AG20443 (cell line): ENCODE measurements at places on chromosomes 3 and 15.

DNA sequence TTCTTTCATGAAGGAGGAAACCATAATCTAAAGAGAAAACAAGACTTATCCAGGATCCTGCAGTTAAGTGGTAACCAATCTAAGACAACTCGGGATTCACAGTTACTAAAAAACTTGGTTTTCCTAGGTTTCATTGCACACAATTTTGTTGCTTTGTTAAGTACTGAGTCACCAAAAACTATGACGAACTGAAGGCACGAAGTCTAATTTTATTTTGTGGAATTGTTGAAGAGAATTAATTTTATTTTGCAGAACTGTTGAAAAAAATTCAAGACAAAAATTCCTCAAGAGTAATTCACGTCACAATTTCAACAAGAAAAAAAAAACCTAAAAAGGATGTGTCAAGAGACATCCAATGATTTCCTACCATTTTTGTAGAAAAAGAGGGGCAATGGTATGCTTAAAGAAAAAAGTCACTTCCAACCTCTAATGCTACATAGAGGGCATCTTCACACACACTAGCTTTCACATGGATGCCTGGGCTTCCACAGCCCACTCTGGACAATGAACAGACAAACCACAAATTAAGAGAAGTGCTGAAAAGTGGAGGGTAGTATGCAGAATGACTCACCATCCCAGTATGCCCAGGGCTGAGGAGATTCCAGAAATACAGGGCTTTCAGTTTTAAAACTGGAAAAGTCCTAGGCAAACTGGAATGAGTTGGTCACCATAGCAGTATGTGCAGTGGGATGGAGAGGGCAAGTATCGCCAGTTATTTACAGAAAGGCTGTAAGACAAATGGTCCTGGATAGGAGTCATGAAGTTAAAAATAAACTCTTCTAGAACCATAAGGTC, 29.2 kb downstream of the PLOD2 start:
- peak; percentile 77 for DNase-seq

DNA sequence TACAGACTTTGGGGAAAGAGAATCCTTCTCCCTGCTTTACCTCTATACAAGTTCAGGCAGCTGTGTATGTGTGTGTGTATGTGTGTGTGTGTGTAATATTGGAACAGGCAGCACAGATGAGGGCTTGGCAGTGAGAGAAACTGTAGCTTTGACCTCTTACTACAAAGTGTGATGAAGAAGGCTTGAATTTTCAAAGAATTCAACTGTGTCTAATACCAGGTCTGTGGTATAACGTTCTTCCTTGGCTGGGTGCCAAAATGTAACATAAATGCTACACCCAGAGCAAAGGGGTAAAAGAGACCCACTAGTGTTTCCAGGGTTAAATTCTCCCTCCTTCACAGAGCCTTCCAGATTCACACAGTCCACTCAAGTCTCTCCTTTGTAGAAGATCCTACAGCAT, 51.1 kb downstream of the CHST2 start:
- no peak for DNase-seq

GRCh38 chr15:57914350-57915055, 151.0 kb downstream of the ALDH1A2 start:
- no peak for DNase-seq

- peak; percentile 35 for DNase-seq
Measured at GRCh38 chr15:36075333-36075732, 504.1 kb upstream of the CDIN1 start.

DNA sequence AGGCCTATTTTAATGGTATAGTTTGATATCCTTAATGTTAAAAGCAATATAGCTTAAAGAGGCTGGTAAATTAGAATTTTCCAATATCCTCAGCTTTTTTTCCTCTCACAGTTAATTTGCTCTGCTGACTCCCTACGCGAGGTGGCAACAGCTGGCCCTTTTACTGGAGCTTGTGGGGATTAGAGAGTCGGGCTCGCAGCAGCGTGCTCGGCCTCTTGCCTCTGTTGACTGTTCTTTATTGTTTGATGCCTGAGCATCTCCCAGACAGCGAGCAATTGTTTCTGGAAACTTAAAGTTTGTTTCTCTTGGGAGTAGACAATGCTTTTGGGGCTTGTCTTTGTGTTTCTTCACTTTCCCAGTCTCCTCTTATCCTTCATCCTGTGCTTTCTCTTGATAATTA, 80.8 kb downstream of the OPA1 start:
- DNase-seq = no peak

- no peak for DNase-seq
Measured at GRCh38 chr3:76561494-76562236, 478.2 kb upstream of the ROBO2 start.

- DNase-seq = no peak
Measured at GRCh38 chr3:144036498-144036897, 64.9 kb downstream of the DIPK2A start.

DNA sequence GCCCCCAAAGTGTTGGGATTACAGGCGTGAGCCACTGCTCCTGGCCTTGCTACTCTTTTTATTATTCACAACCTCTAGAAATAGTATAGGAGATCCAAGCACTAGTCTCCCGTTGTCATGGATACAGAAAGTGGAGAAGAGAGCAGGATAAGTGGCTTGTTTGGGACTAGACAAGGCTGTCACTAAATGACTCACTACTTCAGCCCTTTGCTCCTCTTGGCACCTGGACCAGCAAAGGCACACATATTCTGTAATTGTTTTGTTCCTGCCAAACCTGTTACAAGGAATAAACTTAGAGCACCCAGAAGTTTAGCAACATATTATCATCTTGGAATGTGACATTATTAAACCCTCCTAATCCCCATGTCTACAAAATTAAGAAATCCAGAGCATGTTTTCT, 427.2 kb upstream of the THBS1 start:
- DNase-seq = peak; percentile 21

DNA sequence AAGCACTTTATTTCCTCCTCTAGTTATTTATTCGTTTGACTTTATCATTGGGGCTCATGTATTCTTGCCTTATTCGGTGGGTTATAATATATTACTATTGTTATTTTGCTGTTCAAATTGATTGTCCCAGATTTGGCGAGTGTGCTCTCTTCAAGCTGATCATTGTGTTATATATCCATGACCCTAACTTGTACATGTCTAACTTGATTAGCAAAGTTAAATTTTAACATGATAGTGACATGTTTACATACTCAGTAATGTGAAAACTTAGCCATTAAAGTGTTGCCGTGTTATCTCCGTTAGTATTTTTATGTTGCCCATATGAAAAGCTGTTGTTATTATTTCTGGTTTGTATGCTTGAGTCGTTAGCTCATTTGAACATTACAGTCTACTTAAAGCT, 327.9 kb downstream of the PTPRG start:
- no peak for DNase-seq

- DNase-seq = peak; percentile 43
Measured at GRCh38 chr3:173977747-173978146, 580.2 kb downstream of the NLGN1 start.

- no peak for DNase-seq
Measured at GRCh38 chr3:20236603-20237002, 50.6 kb upstream of the SGO1 start.

- peak; percentile 44 for DNase-seq
Measured at GRCh38 chr15:35874260-35874905, 328.4 kb upstream of the DPH6 start.

- DNase-seq = no peak
Measured at GRCh38 chr3:68874551-68875348, 57.6 kb downstream of the TAFA4 start.

DNA sequence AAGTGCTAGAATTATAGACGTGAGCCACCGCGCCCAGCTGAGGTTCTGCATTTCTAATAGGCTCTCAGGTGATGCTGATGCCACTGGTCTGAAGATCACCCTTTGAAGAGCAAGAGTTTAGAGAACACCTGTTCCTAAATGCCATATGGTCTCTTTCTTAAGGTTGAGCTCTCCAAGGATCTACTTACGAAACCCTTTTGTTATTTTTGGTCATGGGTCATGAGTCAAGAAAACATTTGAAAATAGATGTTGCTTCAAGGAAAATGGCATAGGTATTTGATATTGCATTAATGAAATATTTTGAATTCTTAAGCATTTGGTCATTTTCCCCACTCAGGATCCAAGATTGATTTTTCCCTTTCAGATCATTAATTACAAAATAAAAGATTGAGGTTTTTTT, 74.7 kb upstream of the SOX2 start:
- DNase-seq = no peak

DNA sequence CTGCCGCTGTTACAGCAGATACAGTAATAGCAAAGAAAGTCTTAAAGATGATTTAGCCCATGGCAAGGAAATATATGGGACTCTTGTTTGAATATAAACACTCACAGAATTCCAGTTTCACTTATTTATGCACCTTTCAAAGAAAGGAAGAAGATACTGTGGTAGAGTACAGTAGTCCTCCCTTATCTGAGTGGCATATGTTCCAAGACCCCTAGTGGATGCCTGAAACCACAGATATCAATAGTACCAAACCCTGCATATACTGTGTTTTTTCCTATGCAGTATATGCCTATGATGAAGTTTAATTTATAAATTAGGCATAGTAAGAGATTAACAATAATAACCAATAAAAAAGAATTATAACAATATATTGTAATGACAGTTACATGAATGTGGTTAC, 8.2 kb downstream of the MAP2K1 start:
- no peak for DNase-seq

DNA sequence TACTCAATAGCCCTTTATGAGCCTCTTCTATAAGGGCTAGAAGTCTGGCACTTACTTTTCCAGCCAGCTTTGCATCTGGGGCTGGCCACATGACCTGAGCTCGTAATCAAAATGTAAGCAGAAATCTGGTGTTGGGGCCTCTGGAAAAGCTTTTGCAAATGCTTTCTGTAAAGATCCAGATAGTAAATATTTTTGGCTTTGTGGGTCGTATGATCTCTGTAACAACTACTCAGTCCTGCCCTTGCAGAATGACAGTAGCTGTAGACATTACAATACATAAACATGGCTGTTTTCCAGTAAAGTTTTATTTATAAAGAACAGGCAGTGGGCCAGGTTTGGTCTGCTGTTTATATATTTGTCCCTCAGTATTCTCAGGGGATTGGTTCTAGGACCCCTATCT, 46.2 kb upstream of the THRB start:
- no peak for DNase-seq

DNA sequence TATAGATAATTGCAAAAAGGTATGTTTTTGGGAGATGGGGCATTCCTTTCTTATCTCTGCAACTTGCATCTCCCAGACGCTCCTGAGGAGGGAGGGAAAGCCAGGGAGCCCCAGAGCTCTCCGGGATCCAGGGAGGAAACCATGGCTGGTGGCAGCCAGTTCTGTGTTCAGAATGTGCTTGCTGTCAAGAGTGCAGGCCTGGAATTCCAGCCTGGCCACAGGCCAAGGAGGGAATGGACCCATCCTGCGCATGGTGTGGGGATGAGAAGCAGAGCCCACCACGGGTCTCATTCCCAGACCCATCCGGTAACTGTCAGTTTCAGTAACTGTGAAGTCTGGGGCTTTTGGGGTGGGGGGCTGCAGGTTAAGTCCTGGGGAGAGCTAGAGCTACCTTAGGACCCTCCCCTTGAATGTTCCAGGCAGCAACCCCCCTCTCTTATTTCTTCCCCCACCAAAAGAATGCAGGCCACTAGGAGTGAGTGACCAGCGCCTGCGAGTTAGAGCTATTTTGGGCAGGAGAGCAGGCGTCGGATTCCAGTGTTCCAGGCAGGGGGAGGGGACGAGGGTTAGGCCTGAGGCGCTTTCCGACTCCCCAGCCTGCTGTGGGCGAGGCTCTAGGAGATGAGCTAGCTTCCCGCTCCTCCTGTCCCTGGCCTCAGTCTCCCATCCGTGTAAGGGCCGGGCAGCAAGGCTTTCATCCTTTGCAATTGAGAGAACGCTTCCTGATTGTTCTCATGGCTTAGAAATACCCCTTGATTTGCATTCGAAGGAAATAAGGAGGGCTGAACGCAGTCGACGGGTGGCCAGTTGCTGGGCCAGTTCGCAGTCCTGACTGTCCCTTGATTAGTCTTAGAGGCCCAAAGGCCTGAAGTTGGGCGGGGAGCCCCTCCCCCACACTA, 781 bp upstream of the DAG1 start:
- peak; percentile 87 for DNase-seq

DNA sequence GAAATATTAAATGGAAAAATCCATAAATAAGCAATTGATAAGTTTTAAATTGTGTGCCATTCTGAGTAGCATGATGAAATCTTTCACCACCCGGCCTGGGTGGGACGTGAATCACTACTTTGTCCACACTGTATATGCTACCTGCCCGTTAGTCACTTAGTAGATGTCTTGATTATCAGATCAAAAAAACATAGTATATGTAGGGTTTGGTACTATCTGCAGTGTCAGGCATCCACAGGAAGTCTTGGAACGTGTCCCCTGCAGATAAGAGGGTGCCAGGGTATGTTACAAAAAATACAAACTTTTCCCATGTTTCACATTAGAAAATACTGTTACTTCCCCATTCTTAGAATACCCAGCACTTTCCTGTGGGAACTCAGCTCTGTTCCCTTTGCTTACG, 35.2 kb downstream of the FAM81A start:
- no peak for DNase-seq

GRCh38 chr3:100128565-100128964, 14.3 kb upstream of the FILIP1L start:
- DNase-seq = no peak

- no peak for DNase-seq
Measured at GRCh38 chr3:71358243-71358642, 225.3 kb downstream of the FOXP1 start.

DNA sequence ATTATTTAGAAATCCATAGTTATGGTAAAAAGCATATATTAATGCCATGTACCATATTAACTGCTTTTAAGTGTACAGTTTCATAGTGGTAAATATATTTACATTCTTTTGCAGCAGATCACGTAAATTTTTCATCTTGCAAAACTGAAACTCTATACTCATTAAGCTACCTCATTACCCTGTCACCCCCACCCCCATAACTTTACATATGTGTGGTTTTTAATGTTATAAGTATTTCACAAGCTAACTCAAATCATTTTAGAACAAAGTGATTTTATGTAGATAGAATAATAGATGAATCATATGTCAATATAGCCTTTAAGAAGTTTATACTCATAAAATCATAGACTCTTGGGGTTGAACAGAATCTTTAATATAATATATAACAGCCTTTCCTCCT, 7.1 kb upstream of the TP63 start:
- no peak for DNase-seq

DNA sequence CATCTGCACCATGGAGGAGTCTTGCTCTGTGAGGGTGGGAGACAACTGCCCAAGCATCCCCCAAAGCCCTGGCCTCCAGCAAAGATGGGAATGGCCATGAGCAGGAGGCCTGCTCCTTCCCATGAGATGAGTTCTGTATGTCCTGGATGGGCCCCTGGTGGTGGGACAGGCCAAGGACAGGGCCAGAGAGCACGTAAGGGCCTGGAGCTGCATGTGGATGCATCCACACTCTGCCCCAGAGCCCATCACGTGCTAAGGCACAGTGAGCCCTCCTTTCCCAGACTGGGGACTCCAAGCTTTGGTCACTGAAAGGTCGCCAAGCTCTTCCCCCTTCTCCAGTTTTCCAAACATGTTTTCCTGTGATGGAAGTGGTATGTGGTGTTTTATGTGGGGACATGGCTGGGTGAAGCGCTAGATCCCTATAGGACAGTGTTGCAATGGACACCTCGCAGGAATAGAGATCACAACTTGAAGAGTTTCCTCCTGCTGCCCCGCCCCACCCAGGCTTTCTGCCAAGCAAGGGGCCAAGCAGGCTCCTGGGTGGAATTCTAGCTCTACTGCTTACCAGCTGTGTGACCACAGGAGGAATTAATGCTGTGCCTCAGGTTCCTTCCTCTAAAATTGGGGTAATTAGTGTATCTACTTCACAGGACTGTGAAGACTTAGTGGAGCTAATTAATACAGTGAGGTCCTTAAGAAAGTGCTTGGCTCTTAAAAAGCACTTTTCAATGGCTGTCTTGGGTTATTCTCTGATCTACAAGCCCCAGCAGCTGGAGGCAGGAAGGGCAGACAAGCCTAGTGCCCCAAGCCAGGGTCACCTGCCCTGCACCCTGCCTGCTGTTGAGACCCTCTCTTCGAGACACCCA, 106.4 kb upstream of the RPL32 start:
- DNase-seq = peak; percentile 87
